ENCODE measurements at places on chromosomes 16 and 17.

DNA sequence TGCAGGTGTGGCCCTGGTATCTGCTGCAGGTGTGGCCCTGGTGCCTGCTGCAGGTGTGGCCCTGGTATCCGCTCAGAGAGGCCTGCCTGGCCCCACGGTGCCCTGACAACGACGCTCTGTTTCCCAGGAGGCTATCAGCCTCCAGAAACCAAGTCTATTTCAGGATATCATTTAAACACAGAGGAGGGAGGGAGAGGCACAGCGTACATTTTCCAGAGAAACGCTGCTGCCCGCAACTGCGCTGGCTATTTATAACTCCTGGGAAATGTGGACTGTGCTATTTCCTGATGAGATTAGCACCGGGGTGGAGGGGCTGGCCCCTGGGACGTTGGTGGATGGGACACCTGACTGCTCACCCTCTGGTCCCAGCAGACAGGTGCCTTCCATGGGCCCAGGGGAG, 22.5 kb downstream of the TIMM22 start:
- DNase-seq, result no peak

GRCh38 chr17:79148584-79148983, 74.0 kb downstream of the ENGASE start:
- DNase-seq, result no peak

GRCh38 chr17:19331543-19332245, 30.8 kb downstream of the B9D1 start:
- no peak for DNase-seq

DNA sequence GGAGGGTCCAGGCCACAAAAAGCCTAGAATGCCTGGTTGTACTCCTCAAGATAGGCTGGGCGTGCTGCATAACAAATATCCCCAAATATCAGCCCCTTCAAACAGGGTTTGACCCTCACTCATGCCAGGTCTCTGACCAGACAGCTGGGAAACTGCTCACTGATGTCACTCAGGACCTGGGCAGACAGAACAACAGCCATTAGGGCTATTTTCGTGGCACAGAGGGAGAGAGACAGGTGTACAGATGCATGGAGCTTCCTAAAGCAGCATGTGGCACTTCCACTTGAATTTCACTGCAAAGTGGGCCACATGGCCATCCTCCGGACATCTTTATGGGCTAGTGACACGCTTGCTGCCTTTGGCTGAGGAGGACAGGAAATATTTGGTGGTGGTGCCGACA, 73.1 kb downstream of the SREBF1 start:
- no peak for DNase-seq

DNA sequence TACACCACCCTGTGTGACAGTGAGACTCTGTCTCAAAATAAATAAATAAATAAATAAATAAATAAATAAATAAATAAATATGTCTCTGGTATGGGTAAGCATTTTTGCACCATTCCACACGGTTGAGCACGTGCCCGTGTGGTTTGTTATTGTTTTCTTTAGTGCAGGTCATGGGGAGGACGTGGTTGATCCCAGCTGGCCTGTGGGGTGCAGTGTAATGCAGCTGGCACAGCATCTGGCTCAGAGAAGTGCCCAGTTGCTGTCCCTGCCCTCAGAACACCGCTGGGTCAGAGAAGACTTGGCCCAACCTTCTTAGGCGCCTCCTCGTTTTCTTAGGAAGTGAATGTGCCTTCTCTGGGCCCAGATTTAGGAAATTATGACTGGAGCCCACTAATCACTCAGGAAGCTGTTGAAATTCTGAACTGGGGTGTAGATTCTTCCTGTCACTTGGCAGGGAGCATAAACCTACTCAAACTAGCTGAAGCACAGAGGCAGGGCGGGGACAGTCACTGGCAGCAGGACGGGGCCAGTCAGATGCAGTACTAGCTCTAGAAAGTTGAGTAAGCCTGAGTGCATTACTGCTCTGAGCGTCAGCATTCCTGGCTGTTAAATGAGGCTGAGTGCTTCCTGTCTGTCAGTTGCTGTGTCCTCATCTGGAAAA, 85.9 kb downstream of the SNX29 start:
- peak; percentile 36 for DNase-seq

DNA sequence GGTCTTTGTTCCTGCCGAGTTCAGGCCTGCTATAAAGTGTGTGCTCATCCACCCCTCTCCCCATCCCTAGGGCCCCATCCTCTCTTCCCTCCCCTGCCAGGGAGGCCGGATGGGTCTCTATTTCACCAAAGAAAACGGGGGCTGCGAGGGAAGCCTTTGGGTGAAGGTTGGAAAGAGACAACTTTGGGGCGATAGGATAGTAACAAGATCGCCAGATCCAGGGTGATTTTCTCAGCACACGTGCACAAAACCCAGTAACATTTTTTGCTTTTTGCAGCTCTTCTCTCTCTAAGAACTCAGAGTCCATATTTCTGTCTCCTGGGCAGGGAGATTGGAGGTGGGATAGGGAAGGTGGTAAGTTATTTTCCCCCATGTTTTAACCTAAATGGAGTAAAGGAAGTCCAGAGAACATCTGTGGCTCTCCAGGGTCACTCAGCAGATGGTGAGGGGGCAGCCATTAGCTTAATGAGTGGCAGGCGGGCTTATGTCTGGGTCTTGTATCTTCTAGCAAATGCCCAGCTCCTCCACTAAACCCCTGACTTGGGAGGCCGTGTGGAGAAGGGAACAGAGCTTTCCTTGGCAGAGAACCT, 6.9 kb downstream of the CCR7 start:
- no peak for DNase-seq

GRCh38 chr16:70331588-70332358, 14.9 kb upstream of the DDX19A start:
- DNase-seq, result no peak

GRCh38 chr17:59396134-59396826, 64.8 kb downstream of the YPEL2 start:
- no peak for DNase-seq

DNA sequence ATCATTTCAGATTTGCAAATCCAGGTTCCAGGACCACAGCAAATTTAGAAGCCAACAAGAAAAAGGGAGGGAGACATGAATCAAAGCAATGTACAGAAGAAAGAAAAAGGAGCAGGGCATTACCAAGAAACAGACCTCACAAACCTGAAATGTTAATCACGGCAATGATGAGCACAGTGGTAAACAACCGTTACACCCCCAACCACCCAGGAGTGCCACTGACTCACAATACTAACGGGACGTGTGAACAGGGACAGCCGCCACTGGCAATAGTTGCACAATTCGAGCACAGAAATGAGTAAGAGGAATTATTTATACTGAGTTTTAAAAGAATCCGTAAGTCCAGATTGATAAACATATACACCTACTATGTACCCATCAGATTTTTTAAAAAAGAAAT, 13.8 kb downstream of the USP22 start:
- no peak for DNase-seq

DNA sequence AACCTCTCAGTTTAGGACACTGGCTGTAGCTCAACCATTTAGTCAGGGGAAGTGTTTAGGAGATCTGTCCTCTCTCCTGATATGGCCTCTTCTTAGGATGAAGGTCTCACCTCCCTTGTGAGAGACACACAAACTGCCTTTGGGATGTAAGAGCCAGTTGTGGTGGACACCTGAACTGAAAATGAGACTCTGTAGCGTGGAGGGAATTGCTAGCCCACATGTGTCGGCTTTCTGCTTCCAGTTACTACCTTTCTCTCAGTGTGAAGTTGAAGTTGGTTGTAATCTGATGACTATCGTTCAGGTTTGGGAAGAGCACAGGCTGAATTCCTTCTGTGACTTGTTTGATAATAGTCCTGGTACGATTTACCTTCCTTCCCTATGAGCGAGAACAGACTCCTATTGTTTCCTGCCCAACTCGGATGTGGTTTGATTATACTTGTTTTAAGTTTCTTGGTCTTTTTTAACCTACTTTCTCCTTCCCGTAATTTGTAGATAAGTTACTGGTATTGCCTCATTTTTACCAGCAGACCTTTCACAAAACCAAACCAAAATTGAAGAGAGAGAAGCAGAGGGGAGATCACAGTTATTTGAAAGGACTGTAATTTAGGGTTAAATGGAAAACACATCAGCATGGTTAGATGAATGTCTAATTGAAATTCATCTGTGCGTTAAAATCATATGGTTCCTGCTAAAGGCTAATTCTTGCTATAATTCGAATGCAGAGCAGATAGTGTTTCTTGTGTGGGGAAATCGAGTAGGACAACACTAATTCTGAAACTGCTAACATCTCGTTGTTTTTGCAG, 43.2 kb downstream of the CLEC16A start:
- DNase-seq, result no peak

DNA sequence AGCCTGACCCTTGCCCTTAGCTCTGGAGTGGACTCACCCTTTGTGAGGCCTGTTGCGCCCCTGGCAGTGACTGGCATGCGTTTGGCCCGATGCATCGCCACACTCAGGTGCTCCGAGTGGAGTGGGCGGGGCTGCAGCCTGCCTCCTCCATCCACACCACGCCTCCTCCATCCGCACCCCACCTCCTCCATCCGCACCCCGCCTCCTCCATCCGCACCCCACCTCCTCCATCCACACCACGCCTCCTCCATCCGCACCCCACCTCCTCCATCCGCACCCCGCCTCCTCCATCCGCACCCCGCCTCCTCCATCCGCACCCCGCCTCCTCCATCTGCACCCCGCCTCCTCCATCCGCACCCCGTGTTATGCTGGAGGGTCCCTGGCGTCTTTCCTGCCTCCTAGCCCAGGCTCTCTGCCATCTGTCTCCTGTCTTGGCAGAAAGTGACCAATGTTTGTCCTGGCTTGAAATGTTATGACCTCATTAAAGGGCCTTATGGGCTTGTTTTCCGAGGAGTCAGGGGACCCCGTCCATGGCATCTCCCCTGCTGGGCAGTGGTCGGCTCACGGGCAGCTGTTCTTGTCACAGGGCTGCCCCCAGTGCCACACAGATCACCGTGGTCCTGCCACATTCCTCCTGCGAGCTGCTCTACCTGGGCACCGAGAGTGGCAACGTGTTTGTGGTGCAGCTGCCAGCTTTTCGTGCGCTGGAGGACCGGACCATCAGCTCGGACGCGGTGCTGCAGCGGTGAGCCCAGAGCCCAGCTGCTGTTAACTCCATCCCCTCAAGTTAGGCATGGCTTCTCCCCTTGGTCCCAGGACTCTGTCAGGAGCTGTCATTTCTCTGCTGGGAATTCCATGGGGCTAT, 28.7 kb upstream of the MYO15B start:
- no peak for DNase-seq

DNA sequence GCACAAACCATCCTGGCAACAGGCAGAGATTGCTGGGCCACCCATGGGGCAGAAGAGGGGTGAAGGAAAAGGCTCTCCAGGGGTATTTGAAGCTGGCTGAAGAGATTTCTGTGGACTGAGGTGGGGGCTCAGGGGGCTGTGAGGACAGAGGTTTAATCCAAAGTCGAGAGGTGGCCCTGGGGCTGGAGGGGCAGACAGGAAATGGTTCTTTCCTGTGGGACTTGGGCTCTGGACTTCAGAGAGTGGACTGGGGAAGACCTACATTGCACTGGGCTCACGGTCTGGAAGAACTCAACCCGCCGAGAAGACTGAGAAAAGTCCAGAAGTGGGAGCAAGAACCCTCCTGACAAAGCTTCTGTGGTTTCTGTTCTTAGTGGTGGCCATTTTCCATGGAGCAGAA, 2.9 kb downstream of the CCDC42 start:
- DNase-seq, result no peak

DNA sequence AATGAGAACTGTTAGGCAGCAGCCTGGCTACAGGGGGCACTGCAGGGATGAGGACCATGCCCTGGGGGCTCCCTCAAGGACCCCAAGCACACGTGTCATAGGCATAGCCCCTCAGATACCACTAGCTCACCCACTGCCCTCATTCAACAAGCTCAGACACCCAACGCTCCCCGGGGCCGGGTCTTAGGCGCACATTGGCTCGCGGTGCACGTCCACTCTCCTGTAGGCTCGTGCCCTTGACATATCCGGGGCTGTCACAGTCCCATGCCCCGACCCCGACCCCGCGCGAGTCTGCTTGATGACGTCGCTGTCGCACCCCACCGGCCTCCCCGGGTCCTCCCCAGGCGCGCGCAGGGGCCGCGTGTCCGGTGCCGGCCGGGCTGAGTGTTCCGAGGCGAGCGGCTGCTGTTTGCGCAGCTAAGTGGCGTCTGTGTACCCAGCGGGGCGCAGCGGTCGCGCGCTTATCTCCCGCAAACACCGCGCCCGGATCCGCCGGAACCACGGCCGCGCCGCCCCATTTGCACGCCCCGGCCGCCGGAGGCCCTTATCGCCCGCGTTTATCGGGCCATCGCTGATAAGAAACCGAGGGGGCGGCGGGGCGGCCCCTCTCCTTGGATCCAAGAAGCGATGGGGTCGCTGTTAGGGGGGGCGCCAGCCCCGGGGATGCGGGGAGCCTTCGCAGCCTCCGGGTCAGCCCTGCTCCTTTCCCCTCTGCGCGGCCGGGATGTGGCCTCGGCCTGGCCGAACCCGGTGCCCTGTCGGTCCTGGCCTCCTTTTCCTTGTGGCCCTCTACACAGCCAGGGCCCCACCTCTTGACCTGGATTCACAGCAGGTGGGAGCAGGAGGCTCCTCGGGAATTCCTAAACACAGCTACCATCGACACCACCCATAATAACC, 20.7 kb upstream of the NAGS start:
- DNase-seq, result no peak

DNA sequence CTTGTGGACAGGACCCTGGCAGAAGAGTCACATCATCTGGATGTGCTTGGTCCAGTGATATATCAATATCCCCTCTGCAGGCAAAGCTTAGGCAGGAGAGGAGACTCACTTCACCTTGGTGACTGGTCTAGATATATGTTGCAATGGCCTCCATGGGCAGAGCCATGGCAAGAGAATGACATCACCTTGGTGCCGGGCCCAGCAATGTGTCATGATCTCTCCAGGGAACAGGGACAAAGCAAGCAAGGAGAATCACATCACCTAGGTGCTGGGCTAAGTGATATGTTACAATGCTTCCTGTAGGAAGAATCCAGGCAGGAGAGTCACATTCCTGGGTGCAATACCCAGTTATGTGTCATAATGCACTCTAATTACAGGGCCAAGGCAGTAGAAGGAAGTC, 2106.2 kb downstream of the TP53TG3F start:
- DNase-seq, result no peak

DNA sequence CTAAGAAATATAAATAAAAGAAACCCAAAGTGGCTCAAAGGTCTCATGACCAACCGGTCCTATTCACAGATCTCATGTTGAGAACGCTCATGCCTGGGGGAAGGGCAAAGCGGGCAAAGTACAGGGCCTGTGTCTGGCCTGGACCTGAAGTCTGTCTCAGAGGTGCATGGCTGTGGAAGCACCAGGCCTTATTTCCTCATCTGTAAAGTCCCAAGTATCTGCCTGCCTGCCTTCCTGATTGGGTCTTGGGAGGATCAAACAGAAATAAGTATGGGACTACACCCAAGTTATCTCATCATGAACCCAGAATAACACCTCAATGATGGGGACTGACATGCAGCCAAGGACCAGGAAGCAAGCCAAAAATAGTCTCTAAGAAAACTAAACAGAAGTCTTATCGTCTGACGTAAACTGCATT, 14.2 kb downstream of the AXIN2 start:
- no peak for DNase-seq

GRCh38 chr16:78998879-78999278, 601.7 kb downstream of the MAF start:
- DNase-seq, result no peak
